ENCODE measurements at places on chromosomes 13 and 19. TPM values are rescaled to one million over a fixed set of nuclear protein-coding genes. Genes with fewer than 3 reads are reported as not detected.

Gene ZNF793
- 0.43 TPM for total RNA-seq

Gene ZNF136
- 5.1 TPM for total RNA-seq

Gene NKPD1
- 0.10 TPM for total RNA-seq

Gene C1QTNF9
- total RNA-seq, result not detected

Gene LILRA6
- total RNA-seq, result not detected

Gene ZNF544
- total RNA-seq, result 30.2 TPM

Gene CCDC70
- not detected for total RNA-seq

DNA sequence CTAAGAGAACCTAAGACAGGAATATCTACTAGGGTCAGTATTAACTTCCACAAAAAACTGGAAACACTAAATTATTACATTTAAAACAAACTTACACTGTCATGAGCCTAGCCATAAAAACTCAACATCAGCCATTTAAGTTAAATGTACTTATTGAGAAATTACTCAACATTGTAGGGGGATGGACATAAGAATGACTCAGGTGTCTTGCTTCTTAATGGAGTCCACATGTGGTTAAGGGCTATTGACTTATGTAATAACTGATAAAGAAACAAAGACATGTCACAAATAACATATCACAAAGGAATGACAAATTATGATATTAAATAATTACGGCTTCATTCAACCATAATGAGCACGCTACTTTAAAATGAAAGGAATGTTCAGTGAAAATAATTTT lies 36.2 kb downstream of the CLDN10 start:
- no peak for DNase-seq

DNA sequence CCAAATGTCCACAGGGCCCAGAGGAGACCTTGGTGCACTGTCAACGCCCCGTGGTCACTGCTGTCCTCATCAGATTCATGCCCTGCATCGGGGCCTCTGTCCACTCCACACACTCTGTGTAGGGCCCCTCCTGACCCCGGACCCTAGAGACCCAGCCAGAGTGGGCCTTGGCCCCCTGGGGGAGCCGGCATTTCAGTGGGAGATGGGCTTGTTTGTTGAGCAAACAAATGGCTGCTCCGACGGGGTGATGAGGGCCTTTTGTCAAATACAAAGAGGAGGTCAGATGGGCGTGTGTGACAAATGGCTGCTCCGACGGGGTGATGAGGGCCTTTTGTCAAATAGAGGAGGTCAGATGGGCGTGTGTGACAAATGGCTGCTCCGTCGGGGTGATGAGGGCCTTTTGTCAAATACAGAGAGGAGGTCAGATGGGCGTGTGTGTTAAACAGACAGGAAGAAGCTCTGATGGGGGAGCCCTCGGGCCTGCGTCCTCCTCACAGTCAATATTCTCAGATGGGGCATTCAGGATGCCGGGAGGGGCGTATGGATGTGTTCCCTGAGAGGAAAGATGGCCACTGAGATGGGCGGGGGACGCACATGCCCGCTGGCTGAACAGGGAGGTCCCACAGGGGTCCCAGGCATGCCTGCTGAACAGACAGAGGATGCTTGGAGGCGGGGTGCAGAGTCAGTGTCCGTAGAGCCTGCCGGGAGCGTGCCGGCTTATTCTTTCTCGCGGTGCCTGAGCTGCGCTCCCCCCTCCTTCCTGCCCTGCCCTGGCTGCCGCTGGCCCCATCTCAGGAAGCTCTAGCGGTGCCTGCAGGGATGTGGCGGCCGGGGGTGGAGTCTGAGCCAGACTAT lies 36.3 kb downstream of the SMIM24 start:
- no peak for DNase-seq

DNA sequence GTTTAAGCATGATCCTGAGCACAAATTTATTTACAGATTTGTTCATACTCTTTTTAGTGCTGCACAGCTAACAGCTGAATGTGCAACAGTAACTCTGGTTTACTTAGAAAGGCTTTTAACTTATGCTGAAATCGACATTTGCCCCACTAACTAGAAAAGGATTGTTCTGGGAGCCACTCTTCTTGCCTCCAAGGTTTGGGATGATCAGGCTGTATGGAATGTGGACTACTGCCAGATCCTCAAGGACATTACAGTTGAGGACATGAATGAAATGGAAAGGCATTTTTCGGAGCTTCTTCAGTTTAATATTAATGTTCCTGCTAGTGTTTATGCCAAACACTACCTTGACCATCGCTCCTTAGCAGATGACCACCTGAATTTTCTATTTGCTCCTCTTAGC lies 16.0 kb downstream of the ZNF100 start:
- peak; percentile 46 for DNase-seq

DNA sequence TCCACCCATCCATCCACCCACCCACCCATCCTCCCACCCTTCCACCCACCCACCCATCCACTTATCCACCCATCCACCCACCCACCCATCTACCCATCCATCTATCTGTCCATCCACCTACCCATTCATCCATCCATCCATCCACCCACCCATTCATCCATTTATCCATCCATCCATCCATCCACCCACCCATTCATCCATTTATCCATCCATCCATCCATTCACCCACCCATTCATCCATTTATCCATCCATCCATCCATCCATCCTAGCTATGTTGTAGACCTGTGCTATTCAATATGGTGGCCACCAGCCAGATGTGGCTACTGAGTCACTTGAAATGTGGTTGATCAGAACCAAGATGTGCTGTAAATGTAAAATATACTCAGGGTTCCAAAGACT lies 5.1 kb downstream of the CAMSAP3 start:
- no peak for DNase-seq

GRCh38 chr13:114145256-114145655 lies 12.8 kb upstream of the RASA3 start:
- no peak for DNase-seq

DNA sequence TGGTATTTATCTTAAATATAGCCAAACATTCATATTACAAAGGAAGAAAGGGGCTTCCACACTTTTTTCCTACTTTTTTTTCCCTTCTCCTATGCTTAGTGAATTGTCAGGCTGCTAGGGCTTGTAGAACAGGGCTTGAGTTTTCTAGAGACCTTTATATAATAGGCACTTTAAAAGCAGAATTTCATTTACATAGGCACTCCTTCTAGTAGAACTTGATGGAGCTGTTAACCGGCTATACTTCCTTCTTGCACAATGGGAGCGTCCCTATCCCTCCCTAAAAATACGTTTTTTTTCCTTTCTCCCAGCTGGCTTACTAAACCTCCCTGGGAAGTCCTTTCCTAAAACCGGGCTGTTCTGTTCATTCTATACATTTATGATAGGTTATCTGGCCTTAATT lies 1.1 kb downstream of the TRIM13 start:
- DNase-seq, result no peak

- DNase-seq, result no peak
Measured at GRCh38 chr13:40407567-40407966, 258.9 kb downstream of the FOXO1 start.

DNA sequence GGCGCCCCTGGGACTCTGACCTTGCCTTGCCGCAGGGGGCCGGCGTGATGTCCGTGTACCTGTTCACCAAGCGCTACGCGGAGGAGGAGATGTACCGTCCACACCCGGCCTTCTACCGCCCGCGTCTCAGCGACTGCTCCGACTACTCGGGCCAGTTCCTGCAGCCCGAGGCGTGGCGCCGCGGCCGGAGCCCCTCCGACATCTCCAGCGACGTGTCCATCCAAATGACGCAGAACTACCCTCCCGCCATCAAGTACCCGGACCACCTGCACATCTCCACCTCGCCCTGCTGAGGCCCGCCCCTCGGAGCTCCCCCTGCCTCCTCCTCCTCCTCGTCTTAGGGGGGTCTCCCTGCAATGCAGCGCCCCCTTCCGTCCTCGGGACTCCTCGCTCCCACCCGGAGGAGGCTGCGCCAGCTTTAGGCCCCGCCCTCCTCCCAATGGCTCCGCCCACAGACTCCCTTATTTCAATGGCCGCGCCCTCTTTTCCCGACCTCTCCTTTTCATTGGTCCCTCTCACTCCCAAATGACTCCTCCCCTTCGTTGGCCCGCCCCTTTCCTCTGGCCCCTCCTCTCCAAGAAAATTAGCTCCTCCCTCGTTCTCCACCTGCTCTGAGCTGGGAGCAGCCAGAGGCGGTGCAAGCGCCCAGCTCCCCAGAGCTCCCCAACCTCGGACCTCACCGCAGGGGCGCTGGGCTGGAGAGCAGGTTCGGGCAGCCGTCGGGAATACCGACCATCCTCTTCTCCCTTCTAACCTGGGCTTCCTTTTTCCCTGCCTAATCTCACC lies 20.5 kb upstream of the CACNG8 start:
- DNase-seq, result no peak

- no peak for DNase-seq
Measured at GRCh38 chr13:28538932-28539331, 44.0 kb upstream of the FLT1 start.

DNA sequence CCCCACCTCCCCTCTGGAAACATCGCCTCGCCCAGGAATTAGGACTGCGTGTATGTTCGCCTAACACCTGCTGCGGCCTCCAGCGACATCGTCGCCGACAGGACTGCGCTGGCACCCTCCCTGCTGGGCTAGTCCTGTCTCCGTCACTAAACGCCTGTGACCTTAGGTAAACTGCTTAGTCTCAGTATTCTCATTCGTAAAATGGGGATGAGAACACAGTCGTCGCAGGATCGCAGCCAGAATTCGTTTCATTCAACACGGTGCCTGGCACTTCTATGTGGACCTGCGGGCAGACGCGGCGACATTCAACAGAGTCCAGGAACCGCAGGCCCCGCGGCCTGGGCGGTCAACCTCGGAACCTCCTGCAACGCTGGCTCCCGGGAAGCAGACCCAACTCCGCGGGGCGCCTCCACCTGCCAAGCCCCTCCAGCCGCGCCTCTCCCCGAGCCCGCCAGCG lies 485 bp downstream of the CRYL1 start:
- DNase-seq, result peak; percentile 44

DNA sequence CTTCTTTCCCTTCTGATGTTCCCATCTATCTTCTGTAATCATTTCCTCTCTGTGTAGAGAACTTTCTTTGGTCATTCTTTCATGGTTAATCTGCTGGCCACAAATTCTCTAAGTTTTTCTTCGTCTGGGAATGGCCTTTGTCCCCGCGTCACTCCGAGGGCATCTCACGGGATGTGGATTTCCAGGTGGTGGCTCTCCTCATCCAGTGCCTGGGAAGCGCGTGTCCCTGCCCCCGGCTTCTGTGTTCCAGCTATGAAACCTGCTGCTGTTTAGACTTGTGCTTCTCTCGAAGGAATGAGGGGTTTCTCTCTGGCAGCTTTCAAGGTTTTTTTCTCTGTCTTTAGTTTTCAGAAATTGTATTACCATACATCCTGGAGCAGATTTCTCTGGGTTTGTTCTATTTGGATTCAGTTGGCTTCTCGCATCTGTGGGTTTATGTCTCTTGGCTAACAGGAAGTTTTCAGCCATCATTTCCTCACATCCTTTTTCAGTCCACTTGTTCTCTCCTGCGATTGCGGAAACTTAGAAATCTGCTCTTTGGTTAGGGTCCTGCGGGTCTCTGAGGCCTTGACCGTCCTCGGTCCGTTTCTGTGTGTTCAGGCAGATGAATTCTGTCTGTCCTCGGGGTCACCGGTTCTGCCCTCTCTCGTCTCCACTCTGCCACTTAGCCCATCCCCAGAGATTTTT lies 36.9 kb upstream of the DCUN1D2 start:
- DNase-seq, result no peak

GRCh38 chr13:48962281-48962680 lies 13.4 kb upstream of the FNDC3A start:
- no peak for DNase-seq

GRCh38 chr19:41357746-41358145 lies 4.0 kb upstream of the TGFB1 start:
- no peak for DNase-seq

- DNase-seq, result peak; percentile 50
Measured at GRCh38 chr13:112690283-112690929, 568 bp downstream of the ATP11A start.

DNA sequence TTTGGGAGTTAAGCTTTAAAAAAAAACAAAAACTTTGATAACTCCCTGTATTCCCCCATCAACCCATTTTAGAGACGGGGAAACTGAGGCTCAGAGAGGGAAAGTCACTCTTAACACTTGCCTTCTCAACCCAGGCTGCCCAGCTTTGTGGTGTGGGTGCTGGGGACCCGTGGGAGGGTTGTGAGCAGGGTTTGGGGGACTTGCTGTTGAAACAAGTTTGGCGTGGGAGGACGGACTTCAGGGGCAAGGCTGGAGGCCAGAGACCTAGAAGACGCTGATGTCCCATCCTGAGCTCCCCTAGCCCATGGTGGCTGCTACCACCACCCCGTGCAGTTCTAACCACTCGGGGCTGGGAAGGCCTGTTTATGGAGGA lies 747 bp upstream of the CACTIN start:
- DNase-seq, result no peak

GRCh38 chr19:35295792-35296462 lies 4.0 kb downstream of the MAG start:
- DNase-seq, result no peak

- peak; percentile 5 for DNase-seq
Measured at GRCh38 chr13:66128692-66129269, 1101.4 kb downstream of the PCDH9 start.

- DNase-seq, result no peak
Measured at GRCh38 chr13:29892151-29892550, 41.7 kb upstream of the UBL3 start.

- DNase-seq, result no peak
Measured at GRCh38 chr19:33216198-33216830, 9.3 kb downstream of the SLC7A10 start.

DNA sequence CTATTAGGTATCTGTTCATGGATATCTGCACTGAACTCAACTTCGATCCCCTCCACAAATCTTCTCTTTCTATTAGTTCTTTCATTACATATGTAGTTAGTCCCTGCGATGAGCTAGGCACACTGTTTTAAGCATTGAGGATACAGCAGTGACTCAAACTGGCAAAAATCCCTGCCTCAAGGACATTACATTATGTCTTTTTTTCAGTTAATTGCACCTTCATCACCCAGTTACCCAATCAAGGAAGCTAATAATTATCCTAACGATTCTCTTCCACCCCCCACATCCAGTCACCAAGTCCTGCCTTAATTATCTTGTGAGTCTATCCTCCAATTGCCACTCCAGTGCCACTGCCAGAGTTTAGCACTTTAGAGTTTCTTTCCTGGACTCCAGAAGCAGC lies 89.3 kb downstream of the C13orf42 start:
- no peak for DNase-seq

DNA sequence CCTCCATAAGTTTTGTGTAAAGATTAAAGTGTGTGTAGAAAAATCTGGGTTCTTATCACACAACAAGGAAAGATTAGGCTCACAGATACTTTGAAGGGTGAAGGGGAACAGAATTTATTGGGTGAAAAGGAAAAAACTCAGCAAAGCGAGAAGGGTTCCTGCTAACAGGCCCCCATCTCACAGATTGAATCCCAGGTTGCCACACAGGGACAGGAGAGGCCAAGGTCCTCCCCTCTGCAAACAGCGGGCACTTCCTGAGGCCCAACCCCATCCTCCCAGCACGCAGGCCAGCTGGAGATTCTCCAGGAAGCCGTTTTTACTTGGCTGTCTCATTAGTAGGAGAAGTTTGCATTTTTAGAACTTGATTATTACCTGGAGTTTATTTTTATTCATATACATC lies 15.2 kb upstream of the ERCC5 start:
- DNase-seq, result no peak

DNA sequence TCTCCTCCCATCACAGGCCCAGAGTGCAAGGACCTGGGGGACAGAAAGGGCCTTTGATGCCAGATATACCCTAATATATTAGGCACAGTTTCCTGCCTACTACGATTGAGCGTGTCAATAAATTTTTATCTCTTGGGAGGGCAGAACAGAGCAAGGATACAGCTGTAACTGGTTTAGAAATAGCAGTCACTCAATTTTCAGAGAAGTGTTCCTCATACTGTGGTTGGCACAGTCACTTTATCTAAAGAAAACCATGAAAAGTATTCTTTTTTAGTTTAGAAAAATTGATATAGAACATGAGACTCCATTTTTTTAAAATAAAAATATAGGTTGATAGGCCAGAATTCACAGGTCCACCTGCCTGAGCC lies 460 bp upstream of the ZNF155 start:
- DNase-seq, result no peak

Data from myocyte (in vitro differentiated cells).